ENCODE measurements at places on chromosomes 5 and 9.

DNA sequence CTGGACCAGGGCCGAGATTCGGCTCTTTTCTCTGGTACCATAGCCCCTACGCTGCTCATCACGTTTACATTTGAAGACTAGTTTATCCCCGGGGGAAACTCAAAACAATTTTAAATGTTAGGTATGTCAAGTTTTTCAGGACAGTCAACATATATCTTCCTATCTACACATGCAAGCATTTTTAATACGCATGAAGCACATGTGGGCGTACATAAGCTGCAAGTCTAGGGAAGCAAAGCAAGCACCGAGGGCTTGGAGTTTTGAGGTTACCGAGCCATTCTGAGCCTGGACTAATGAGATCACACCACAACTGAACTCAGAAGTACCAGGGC, 154.4 kb downstream of the AUH start:
- no peak for DNase-seq

DNA sequence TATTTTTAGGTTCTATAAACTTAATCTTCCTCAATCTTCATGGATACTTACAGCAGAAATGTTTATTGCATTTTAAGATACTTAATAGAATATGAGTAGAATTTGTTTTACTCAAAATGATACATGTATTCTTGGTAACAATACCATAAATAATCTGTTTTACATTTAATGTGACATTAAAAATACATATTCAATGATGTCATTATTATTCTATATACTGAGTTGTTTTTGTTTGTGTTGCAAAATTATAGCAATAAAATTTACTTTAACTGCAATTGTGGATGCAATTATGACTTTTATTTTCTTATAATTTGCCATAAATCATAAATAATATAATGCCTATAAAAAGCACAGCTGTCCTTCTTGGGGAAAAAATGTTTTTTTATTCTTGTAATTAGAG, 275.9 kb upstream of the CCNG1 start:
- no peak for DNase-seq

- no peak for DNase-seq
Measured at GRCh38 chr9:70324963-70325362, 66.2 kb downstream of the SMC5 start.

DNA sequence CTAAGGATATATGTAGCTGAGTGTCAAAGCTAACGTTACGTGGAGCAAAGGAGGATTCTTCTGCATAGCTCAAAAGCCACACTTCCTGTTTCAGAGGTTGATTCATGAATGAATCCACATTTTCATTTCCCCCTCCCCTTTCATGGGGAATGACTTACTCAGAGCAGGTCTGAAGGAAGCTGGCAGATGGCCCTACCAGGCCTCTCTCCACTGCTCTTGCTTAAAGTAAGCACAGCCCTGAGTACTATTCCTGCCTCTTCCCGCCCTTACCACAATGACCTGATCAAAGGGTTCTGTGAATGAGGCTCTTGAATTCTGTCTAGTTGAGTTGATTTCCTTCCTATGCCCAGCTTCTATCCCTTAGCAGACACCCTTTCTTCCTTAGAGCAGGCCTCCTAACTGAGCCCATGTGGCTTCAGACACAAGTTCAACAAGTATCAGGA, 6.3 kb downstream of the IGIP start:
- peak; percentile 41 for DNase-seq

- DNase-seq = no peak
Measured at GRCh38 chr9:14391620-14392019, 77.7 kb upstream of the NFIB start.

GRCh38 chr5:112312295-112313275, 106.5 kb downstream of the EPB41L4A start:
- DNase-seq = no peak

DNA sequence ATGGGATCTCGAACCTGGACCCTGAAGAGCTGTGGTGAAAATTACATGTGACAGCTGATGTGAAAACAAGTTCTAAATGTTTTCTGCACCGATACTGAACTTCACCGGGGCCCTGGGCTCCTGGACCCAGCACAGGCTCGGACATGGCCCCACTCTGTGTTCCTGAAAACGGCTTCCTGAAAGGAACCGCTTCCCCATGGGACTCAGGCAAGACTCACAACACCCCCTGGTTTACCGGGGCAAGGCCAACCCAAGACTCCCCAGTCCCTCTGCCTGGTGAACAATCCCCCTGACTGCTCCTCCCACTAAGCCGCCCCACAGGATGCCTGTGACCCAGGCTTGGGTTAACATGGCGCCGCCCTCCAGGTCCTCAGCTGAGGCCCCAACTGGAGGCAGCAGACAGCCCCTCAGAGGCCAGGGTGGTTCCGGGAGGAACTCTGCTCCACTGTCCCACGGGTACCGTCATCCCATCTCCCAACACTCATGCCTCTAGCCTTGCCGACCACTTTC, 124.5 kb upstream of the FOXD4L5 start:
- no peak for DNase-seq

GRCh38 chr5:61290791-61291210, 41.3 kb upstream of the ZSWIM6 start:
- no peak for DNase-seq

- DNase-seq = peak; percentile 63
Measured at GRCh38 chr9:96449523-96449844, 485 bp upstream of the HABP4 start.

DNA sequence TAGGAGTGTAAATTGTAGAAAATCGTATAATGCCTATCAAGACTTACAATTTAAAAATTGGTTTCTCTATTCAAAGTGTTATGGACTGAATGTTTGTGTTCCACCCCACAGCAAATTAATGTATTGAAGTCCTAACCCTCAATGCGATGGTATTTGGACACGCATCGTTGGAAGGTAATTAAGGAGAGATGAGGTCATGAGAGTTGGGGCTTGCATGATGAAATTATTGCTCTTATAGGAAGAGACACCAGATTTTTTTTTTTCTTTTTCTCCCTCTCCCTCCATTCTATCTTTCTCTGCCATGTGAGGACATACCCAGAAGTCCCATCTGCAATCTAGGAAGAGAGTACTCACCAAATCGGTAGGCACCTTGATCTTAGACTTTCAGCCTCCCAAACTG, 189.2 kb downstream of the MAN2A1 start:
- no peak for DNase-seq

DNA sequence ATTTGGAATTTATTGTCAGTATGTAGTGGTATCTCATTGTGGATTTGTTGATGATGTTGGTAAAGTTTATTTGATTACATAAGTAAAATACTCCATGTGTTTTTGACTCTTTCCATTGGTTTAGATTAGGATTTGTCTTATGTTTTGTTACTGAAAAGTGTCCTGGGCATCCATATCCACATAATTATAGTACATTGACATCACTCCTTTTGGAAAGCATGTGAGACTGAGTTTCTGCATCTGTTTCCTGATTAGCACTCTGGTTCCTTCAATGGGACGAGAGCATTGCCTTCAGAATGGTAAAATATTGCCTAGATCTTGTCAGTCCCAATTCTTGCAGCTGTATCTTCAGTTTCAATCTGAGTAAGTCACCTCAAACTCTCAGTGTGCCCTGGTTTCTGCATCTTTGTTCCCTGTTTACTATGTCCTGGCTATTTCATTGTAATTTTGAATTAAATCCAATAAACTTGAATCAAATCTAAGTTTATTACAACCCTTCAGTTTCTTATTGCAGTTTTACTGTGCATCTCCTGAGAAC, 128.1 kb downstream of the FBXO38 start:
- DNase-seq = no peak

DNA sequence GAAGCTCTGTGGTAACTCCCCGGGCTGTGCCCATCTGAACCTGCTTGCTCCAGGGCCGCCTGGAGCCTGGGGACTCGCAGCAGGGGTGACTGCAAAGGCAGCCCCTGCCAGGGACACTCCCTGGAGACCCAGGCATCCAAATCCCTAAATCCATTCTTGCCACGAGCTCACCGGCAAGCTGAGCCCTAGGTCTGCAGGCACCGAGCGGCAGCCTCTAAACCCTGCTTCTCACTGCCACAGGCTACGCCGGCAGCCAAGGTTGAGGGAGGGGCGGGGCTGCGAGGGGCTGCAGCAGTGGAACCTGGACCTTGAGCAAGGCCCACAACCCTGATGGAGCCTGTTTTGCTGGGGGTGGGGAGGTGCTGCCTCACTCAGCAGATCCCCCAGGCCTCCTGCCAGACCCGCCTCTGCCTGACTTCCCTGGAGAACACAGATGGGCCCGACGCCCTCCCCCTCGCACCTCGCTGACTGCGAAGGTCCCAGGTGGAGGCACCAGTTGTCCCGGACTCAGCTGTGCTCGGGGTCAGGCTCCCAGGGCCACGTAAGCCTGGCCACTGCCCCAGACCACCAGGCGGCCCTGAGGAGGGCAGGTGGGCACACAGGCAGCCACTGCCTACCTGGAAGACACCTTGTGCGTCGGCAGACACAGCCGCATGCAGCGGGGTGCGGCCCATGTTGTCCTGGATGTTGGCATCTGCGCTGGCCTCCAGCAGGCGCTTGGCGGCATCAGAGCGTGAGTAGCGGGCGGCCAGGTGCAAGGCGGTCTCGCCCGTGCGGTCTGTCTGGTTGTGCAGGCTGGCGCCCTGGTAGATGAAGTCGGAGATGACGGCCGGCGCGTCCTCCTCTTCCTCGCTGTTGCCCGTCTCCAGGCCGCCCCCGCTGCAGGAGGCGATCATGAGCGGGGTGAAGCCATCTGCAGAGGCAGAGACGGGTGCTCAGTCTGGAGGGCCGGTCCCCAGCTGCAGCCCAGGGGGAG, 17.4 kb upstream of the SEC16A start:
- no peak for DNase-seq

- no peak for DNase-seq
Measured at GRCh38 chr9:115300874-115301273, 182.9 kb upstream of the TNC start.

GRCh38 chr5:79513308-79513703, 628 bp downstream of the HOMER1 start:
- no peak for DNase-seq

- no peak for DNase-seq
Measured at GRCh38 chr5:76561959-76562358, 61.2 kb downstream of the F2RL2 start.

DNA sequence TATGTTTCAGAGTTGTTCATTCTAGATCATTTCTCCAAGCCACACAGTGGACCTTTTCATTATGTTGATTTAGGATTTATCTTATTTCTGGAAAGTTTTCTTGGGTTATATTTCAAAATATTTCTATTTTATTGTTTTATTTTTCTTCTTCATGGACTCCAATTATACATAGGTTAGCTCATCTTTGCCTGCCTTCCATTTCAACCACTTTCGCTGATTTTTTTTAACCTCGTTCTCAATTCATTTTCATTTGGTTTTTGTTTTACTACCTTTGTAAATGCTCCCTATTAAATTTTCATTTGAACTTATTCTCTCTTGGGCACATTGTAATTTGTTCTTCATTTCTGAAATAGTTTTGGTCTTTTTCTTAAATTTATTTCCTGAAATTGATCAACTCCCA, 169.0 kb upstream of the PITX1 start:
- DNase-seq = no peak

- DNase-seq = no peak
Measured at GRCh38 chr9:34954225-34954624, 3.9 kb upstream of the PHF24 start.

DNA sequence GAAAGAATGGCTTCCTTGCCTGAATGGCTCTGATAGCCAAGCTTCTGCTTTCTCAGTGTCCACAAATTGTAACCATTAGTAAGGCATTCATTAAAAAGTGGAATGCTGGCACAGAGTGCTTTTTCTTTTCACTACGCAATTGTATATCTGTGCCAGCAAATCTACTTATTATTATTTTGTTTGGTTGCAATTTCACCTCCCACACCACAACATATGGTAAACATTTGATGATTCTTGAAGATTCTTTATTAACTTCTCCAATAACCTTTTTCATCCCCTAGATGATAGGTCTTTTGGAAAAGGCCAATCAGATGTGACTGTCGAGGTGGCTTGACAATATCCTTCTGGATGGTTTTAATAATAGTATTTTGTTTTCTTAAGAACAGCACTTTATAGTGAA, 234.1 kb downstream of the TMEM38B start:
- no peak for DNase-seq

DNA sequence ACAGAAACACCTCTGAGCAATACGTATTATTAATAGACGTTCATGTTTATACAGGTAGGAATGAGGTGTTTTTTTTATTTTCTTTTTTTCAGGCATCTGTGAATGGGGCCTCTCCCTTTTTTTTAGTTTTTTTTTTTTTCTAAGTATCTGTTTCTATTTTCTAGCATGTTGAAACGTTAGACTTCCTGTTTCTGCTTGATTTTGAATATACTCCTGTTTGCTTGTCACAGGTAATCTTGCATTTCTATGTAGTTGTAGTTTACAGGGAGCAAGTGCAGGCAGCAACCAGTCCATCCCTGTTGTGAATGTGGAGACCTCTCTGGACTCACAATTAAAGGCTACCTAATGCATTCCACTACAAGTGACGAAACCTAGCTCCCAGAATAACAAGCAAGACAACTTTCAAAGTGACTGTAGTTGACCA, 22.8 kb upstream of the TNFAIP8 start:
- DNase-seq = no peak

GRCh38 chr5:170342153-170342725, 44.7 kb upstream of the LCP2 start:
- DNase-seq = no peak

GRCh38 chr5:26482810-26483375, 555.5 kb downstream of the CDH9 start:
- DNase-seq = peak; percentile 75

DNA sequence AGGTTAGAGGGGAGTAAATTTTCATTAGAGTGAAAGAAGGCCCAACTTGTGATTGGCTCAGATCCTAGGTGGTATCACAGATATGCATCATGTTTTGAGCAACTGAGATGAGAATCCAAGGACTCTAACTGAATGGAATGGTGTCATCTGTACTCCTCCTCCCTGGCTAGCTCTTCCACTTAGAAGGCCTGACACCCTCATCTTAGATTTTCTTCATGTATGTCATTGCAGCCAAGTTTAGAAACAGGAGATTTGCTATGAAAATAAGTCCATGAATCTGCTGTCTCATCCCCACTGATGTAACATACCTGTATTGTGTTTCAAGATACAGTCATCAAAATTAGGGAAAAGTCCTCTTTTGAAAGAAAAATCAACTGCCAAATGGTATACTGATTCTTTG, 54.4 kb downstream of the ITGA1 start:
- no peak for DNase-seq

All from WERI-Rb-1 (cell line).